AML-193 (cell line): ENCODE measurements at places on chromosomes 2 and 18.

- no peak for DNase-seq
Observed at GRCh38 chr2:102844911-102845310, 83.1 kb downstream of the TMEM182 start.

DNA sequence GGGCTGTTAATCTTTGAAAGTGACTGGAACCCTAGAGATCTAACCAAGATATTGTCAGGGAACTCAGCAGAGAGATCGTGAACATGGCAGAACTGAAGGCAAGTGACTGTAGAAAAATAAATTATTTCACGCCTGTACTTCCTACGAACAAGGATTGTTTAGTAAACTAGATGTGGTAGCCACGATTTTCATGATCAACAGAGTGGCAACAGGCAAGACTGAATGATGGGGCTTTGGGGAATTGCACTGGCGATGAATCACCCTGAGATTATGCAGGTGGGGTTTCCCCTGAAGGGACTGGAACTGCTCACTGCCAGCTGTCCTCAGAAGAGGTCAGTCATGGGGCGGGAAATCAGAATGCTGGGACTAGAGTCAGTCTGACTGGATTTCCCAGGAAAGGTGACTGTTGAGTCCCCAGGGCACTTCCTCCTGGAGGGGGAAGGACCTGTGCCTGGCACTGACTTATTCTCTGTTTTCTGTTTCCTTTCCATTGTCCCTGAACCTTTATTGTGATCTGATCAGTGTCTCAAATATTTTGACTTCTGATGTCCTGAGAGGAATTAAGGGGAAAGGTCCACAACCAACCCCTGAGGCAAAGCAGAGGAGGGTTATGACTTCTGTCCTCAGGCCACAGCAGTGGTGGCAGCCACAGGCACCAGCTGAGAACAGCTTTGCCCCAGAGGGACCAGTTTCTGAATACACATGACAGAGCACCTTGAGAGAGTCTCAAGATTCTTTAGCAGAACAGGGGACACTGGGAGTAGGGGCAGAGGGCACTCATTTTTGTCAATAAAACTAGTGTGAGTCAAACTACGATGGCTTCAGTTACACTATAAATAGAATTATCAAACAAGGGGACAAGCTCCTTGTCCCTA lies 70.0 kb downstream of the NAB1 start:
- no peak for DNase-seq

GRCh38 chr18:31049189-31049588 lies 6.6 kb upstream of the DSC3 start:
- DNase-seq: no peak

GRCh38 chr2:9547262-9547991 lies 8.2 kb downstream of the ADAM17 start:
- no peak for DNase-seq

DNA sequence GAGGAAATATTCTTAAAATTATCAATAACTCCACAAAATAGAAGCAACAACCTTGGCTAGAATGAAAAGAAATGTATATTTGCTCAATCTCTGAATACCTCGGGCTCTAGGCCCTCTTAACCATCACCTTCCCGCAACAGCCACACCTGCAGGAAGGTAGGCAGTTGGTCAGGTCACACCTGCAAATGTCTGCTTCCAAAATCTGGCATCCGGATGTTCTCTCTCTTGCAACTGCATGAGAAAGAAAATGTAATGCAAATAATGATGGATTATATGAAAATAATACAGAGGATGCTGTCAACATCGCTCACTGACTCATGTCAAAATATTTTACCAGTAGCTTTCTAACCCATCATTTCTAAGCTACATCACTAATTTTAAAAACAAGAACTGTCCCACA lies 148.3 kb downstream of the SATB2 start:
- no peak for DNase-seq

DNA sequence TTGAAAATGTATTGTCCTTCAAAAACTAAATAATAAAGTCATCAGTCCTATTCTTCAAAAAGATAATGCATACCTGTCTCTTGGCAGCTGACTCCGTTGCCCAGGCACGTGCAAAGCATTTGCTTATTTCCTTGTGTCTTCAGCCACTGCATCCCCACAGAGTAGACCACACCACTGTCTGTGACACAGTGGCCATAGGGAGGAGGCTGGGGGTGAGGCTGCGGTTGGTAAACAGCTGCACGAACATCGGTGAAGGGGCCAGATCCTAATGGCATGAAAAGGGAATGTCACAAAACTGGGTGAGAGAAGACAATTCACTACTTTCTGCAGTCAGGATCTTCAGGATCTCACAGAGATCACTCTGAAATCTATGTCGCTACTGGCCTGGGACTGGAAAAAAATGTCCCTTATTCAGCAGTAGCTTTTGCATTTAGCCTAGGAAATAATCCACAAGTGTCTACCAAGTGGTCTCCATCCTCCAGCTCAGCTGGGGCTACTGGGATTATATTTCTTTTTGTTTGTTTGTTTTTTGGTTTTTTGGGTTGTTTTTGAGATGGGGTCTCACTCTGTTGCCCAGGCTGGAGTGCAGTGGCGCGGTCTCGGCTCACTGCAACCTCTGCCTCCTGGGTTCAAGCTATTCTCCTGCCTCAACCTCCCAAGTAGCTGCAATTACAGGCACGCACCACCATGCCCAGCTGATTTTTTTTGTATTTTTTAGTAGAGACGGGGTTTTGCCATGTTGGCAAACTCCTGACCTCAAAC lies 10.7 kb downstream of the FN1 start:
- no peak for DNase-seq

GRCh38 chr18:48953104-48953706 lies 2.4 kb upstream of the SMAD7 start:
- no peak for DNase-seq

- no peak for DNase-seq
Observed at GRCh38 chr2:239169311-239170048, 231.3 kb downstream of the HDAC4 start.

DNA sequence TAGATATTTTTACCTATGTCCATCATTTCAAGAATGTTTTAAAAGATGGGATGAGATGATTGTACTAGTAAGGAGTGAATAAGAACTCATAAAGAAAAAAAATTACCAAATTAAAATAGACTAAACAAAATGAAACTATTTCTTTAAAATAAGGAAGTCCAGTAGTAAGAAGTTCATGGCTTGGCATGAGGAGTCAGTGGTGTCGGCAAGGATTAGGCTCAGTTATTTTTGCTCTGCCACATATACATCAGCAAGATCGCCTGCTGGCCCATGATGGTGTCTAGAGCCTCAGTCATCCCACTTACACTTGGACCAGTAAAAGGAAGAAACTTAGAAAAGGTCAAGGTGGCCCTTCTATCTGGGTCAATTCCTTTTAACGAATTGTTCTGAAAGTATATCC lies 300.9 kb upstream of the SLC8A1 start:
- DNase-seq: no peak

- DNase-seq: no peak
Observed at GRCh38 chr2:215772003-215772402, 241.3 kb downstream of the MREG start.
